ENCODE measurements at places on chromosomes 12 and 14. TPM values are rescaled to one million over a fixed set of nuclear protein-coding genes. Genes with fewer than 3 reads are reported as not detected.
A peak's percentile ranks its signal among the peaks of the same experiment; 100 is the strongest.

- H3K27me3 ChIP-seq: no peaks in the 10 kb centered on the region
- H3K4me1 ChIP-seq: peaks cover 44% of the 10 kb centered on the region
- H3K36me3 ChIP-seq: no peaks in the 10 kb centered on the region
- no peak overlapping the region for H3K4me3 ChIP-seq
Measured at GRCh38 chr12:13126494-13126893, 23.0 kb upstream of the GSG1 start.

DNA sequence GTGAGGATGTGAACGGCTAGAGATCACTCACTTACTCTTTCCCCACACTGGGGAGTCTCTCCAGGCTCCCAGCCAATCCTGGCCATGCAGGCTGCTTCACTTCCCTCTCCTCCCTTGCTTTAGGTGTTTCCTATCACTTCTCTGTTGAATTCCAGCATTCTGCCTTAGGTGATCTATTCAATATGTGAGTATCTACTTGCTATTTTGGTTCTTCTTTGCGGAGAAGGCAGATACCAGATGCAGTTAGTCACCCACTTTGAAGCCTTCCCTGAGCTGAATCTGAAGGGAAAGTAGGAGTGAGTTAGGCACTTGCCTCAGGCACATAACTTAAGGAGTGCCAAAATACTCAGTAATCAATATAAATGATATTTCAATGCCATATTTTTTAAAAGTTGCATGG is 36.0 kb upstream of the FAR2 start:
- H3K36me3 ChIP-seq: peaks cover 7% of the 10 kb centered on the region
- no peak for DNase-seq
- peaks cover 6% of the 10 kb centered on the region for H3K4me1 ChIP-seq
- H3K4me3 ChIP-seq: no peak overlapping the region

- H3K4me3 ChIP-seq: no peak overlapping the region
- peak overlapping the region; percentile 31 for H3K27ac ChIP-seq
- peaks cover 25% of the 10 kb centered on the region for H3K4me1 ChIP-seq
- H3K27me3 ChIP-seq: no peaks in the 10 kb centered on the region
- peaks cover 23% of the 10 kb centered on the region for H3K36me3 ChIP-seq
Measured at GRCh38 chr14:75144944-75145343, 18.1 kb upstream of the NEK9 start.

GRCh38 chr14:105388110-105388951 is 10.0 kb upstream of the TEX22 start:
- no peak overlapping the region for H3K4me3 ChIP-seq
- no peaks in the 10 kb centered on the region for H3K4me1 ChIP-seq
- no peak overlapping the region for H3K27ac ChIP-seq

DNA sequence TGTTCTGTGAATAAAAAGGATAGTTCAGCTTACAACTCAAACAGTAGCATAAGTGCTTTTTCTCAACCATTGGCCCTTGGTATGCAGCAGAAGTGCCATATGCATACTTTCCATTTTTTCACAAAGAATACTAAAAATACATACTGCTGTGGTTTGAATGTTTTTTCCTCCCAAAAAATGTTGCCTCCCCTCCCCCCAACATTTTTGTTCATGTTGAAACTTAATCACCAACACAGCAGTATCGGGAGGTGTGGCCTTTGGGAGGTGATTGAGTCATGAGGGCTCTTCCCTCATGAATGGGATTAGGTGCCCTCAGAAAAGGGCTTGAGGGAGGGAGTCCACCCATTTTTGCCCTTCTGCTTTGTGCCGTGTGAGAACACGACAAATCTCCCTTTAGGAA is 198.6 kb downstream of the ESR2 start:
- H3K27me3 ChIP-seq: no peaks in the 10 kb centered on the region
- DNase-seq: no peak
- H3K4me1 ChIP-seq: no peaks in the 10 kb centered on the region
- H3K27ac ChIP-seq: no peak overlapping the region
- H3K36me3 ChIP-seq: peaks cover 11% of the 10 kb centered on the region

DNA sequence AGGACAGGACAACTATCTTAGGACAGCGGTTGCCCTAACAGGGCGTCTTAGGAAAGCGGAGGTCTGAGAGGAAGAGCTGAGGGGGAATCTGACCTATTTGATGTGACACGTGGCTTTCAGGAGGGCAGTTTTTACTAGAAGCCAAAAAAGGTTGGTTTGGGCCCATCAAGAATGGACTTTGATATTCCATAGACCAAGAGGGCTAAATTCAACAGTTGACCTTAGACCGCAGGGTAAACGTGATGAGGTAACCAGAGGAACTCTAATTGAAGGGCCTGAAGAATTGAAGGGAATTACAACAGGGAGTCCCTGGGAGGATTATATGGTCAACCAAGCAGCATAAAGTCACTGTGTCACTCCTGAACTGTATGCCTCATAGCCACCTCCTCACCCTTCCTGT is 11.5 kb downstream of the C1S start:
- peaks cover 18% of the 10 kb centered on the region for H3K4me1 ChIP-seq
- H3K36me3 ChIP-seq: peaks cover 2% of the 10 kb centered on the region
- H3K27ac ChIP-seq: no peak overlapping the region

- no peak overlapping the region for H3K4me3 ChIP-seq
- no peaks in the 10 kb centered on the region for H3K36me3 ChIP-seq
- no peak overlapping the region for H3K27ac ChIP-seq
- no peaks in the 10 kb centered on the region for H3K27me3 ChIP-seq
- peaks cover 5% of the 10 kb centered on the region for H3K4me1 ChIP-seq
Measured at GRCh38 chr12:85448548-85449139, 168.6 kb downstream of the ALX1 start.

DNA sequence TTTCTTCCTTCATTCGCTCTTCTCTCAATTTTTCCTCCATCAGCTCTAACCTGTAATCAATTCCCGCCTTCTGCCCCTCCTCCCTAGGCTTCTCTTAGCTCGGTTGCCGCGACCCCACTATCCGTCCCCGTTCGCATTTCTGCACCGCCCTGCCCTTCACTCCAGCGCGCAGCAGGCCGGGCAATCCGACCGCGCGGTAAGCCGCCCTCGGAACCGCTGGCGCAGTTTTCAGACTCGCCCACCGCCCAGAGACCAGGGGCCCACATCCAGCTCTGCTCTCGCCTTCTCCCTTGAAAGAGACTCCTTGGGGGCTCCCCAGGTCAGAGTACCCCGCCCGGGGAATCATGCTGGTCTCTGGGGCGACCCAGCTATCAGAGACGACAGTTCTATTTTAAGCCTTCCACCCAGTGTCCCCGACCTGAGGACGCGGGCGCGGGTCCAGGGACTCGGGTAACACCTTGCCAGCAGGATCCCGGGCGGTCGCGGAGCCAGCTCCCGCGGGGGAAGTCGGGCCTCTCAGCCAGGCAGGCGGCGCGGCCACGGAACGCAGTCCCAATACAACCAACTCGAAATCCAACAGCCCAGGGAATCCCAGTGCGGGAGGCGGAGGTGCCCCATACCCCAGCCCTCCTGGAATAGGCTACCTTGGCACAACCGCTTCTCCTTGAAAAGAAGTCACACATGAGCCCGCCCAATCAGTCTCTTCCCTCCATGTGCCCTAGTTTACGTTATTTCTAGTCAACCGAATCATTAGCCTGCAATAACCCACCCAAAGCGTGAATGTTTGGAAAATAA is 5.7 kb upstream of the SLC38A4 start:
- peaks cover 87% of the 10 kb centered on the region for H3K27me3 ChIP-seq
- H3K36me3 ChIP-seq: no peaks in the 10 kb centered on the region
- no peak for DNase-seq
- no peak overlapping the region for H3K27ac ChIP-seq
- peaks cover 14% of the 10 kb centered on the region for H3K4me1 ChIP-seq

The ITGA5 gene
- total RNA-seq: 71.9 TPM

The CABP1 gene
- total RNA-seq: 1.1 TPM

The COX8C gene
- 0.73 TPM for total RNA-seq

The PLEKHD1 gene
- 0.20 TPM for total RNA-seq

Measured in mesothelial cell of epicardium (in vitro differentiated cells).